ENCODE measurements at places on chromosomes 2 and 18.

GRCh38 chr2:158091647-158092046 is 10.0 kb upstream of the UPP2 start:
- DNase-seq, result no peak

DNA sequence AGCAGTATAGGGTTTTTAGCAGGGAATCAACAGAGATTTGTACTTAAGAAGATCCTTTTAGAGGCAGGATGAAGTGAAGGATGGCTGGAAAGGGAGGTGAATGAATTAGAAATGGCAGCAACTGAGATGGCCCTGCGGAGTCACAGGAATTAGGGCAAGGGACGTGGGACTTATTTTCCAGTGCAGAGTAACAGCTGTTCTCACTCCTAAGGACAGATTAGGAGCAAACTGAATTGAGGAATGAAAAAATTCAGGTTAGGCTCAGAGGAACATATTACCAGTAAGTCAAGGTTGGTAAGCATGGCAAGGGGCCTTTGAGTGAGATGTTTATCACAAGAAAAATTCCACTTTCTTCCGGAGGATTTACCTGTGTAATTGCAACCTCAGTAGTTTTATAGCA is 34.4 kb downstream of the COL4A3 start:
- DNase-seq, result no peak

DNA sequence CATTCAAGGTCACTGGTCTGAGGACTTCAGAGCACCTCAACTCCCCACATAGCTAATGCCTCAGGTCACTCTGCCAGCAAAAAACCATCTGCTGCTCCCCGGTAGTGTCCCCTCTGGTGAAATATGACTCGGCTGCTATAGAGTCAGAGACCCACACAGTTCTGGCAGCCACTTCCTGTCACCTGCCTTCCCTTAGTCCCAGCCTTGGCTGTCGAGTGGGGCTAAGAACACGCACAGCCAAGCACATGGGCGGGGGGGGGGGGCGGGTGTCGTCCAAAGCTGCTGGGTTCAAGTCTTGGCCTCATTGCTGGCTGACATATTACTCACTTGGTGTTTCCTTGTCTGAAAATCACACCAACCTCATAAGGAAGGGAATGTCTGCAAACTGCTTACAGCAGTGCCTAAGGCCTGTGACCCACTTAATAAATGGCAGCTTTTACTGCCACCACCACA is 37.5 kb downstream of the POLR1A start:
- no peak for DNase-seq

- DNase-seq, result no peak
Observed at GRCh38 chr2:194559964-194560363, 1097.1 kb upstream of the SLC39A10 start.

Data from stimulated activated CD8-positive, alpha-beta memory T cell treated with anti-CD3 and anti-CD28 coated beads, Interleukin-15, amount 100 ng/mL, for 24 hours (primary cell).